ENCODE measurements at places on chromosomes 12 and 14.

GRCh38 chr12:81270385-81270784 lies 192.5 kb downstream of the ACSS3 start:
- DNase-seq = no peak

- no peak for DNase-seq
Observed at GRCh38 chr12:107732365-107732764, 28.6 kb downstream of the PRDM4 start.

DNA sequence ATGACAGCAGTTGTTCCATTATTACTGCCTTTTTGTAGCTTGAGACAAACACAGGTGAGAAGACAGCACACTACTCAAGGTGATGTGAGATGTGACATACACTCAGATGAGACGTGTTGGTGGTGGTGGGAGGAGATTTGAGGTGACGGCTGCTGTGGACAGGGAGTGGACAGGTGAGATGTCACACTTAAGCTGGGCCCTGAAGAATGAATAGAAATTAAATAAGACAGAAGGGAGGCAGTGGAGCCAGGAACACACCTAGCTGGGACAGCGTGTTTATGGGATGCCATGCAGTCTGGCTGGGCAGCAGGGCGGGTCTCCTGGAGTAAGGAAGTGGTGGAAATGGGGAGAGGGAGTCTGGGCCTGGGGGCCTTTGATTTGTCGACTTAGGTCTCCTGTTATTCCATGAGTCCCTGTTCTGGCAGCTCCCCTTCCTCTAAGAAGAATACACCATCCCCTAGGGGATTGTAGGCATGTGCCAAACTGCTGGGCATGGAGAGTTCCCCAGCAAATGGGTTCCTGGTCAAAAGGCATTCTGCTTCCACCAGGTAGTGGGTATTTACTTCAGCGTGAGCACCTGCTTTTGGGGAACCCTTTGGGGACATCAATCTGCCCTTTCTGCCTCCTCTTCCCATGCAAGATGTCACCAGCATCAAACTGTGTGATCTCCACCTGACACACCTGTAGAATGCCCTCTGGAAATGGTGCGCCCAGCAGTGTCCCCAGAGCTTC lies 71.2 kb upstream of the ESRRB start:
- DNase-seq = no peak

GRCh38 chr12:118851891-118852290 lies 129.4 kb upstream of the SRRM4 start:
- no peak for DNase-seq

GRCh38 chr12:52559979-52560378 lies 7.0 kb upstream of the KRT71 start:
- DNase-seq = no peak

- DNase-seq = no peak
Observed at GRCh38 chr12:59929110-59929509, 333.3 kb downstream of the SLC16A7 start.

GRCh38 chr14:88270776-88271175 lies 52.3 kb downstream of the KCNK10 start:
- no peak for DNase-seq

DNA sequence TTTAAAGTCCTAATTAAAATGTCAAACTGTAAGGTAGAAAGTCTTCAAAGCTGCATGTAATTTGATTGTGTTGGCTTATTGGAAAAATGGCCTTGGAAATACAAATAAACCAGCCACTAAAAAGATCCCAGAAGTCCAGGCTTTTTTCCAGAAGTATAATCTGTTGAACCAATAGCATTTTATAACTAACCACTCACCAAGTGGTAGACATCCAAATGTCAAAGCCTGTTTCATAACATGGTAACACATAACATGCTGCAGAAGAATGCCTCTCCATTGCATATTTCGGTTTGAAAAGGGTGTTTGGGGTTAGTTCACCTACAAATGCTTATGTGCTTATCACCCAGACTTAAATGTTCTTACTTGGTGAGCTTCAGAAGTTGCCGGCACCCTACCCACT lies 183.7 kb upstream of the DIO2 start:
- no peak for DNase-seq

DNA sequence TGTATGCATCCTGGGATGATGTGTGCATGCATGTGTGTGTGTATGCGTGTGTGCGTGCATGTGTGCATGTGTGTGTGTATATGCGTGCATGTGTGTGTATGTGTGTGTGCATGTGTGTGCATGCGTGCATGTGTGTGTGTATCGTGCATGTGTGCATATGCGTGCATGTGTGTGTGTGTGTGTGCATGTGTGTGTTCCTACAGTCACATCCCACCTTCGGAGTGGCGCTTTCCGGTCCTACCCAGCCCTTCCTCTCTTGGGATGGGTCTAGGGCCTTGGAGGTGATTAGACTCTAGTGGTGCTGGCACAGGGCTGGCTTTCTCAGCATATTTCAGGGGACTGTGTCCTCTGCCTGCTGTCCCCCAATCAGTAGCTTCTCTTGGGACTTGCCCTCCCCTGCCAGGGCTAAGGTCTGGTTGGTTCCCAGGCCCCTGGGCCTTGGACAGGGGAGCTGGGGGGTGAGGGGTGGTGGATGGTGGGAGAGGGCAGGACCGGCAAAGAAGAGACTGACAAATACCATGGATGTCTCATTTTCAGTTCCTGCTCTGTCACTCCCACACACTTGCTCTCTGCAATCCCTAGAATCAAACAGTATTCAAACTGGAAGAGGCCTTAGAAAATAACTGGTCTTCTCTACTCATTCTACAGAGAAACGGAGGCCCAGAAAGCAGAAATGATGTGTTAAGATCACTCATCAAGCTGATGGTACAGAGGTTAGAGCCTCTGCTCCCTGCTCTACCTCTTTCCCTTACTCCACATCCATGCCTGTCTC lies 21.9 kb upstream of the FAIM2 start:
- no peak for DNase-seq

GRCh38 chr12:19916974-19917373 lies 451.4 kb upstream of the PDE3A start:
- no peak for DNase-seq

- DNase-seq = no peak
Observed at GRCh38 chr12:46271863-46272262, 3.0 kb upstream of the SLC38A1 start.

GRCh38 chr14:103623883-103624482 lies 5.0 kb upstream of the KLC1 start:
- DNase-seq = no peak

- no peak for DNase-seq
Observed at GRCh38 chr12:69022674-69023073, 89.7 kb upstream of the CPM start.

All from NCI-H2081 treated with DMSO at 0.1 percent for 48 hours (cell line).